ENCODE measurements at places on chromosomes 3 and 15. TPM values are rescaled to one million over a fixed set of nuclear protein-coding genes. Genes with fewer than 3 reads are reported as not detected.

FILIP1L gene
- total RNA-seq = 0.93 TPM

HIGD2B gene
- 0.22 TPM for total RNA-seq

ELP6 gene
- 45.5 TPM for total RNA-seq

SEC62 gene
- 100 TPM for total RNA-seq

RTP1 gene
- total RNA-seq = not detected
